Breast epithelium (tissue), 4 donors: ENCODE measurements at places on chromosomes 4 and X.

GRCh38 chr4:123553733-123554637, 157.4 kb downstream of the SPRY1 start:
- DNase-seq = no peak

- DNase-seq = no peak
These were observed 93.2 kb downstream of the ARSF start for GRCh38 chrX:3134316-3134945.

DNA sequence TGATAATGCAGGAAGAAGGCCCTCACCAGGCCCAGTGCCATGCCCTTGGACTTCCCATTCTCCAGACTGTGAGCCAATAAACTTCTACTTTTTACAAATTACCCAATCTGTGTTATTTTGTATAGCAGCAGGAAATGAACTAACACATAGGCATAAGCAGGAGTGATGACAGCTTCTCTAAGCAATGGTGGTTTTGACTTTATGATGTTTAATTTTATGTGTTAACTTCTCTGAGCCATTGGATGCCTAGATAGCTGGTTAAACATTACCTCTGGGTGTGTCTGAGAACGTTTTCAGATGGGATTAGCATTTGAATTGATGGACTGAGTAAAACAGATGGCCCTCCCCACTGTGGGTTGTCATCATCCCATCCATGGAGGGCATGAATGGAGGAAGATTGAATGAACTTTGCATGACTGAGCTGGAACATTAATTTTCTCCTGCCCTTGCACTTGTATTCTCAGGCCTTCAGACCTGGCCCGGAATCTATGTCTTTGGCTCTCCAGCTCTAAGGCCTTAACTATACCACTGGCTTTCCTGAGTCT, 13.9 kb upstream of the PDLIM3 start:
- DNase-seq = no peak

DNA sequence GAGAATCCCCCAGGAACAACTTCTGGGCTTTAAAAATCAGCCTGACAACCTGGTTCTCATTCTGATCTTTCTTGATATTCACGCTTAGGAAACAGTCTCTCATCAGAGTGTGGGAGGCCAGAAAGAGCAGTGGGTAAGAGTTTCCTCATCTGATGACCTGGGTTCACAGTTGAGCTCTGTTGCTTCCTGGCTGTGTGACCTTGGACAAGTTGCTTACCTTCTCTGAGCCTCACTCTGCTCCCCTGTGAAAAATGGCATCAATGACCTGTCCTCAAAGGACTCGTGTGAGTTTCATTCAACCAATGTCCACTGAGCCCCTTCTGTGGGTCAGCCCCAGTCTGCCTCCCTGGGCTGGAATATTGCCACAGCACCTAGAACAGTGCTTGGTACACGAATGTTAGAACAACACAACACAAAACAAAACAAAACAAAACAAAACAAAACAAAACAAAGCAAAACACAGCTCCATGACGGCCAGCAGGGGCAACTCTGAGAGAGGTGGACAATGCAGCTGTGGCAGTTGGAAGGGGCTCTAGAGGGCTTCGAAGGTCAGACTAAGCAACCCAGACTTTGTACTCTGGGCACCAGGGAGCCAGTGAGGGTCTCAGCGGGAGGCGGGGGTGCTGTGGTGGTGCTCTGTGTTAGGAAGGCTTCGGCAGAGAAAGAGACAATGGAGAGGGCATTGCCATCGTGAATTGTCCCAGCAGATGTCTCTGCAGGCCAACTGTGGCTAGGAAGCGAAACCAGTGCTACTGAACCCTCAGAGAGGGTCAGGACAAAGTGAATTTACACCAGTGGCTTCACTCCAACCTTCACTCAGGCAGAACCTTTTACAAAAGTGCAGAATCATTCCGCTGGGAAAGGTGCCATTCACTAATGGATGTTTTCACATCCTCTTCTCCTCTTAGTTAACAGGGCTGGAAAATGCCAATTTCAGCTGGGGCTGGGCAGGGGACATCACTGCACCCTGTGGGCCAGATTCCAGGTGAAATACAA, 14.3 kb upstream of the C4orf50 start:
- DNase-seq = no peak

DNA sequence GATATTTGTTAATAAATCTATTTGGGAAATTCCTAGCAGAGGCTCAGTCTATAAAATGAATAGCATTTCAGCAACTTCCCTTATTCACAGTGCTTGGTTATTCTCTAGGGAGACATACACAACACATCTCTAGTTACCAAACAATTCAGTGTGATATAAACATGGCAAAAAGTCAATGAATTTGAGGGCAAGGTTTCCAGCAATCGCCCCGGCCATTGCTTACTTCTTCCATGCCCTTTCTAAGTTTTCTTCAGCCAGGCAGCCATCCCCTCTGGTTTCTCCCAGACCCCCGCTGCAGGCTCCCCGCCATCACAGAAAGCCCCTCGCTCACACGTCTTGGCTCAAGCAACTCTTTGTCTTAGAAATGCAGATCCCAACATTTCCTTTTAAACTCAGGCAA, 4.4 kb downstream of the TLR7 start:
- no peak for DNase-seq

- DNase-seq = no peak
These were observed 4.4 kb downstream of the GPC3 start for GRCh38 chrX:133980832-133981588.

DNA sequence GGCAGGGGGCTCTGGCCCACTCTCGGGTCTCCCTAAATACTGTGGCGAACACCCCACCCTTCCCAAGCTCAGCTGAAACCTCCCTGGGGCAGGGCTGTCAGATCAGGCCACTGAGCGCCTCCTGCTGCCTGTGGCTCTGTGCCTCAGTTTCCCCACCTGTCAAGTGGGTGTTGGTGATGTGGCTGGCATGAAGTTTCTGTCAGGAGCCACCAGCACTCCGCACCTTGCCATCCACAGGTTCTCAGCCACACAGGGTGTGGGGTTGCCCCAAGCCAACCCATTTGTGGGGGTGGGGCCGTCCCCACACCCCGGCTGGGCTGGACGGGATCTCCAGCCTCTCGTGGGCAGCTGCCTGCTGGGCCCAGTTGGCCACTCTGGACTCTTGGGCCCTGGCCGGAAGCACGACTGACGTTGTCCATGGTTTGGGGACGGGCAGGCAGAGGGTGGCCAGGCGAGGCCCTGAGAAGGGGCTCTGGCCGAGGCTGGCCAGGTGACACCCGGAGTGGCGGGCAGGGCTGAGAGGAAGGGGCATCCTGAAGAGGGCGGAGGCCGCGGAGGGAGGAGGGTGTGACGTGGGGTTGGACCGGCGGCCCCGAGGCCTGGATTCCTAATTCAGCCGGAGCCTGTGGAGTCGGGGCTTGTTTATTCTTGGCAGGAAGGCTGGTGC, 5.5 kb upstream of the FGFR3 start:
- no peak for DNase-seq

DNA sequence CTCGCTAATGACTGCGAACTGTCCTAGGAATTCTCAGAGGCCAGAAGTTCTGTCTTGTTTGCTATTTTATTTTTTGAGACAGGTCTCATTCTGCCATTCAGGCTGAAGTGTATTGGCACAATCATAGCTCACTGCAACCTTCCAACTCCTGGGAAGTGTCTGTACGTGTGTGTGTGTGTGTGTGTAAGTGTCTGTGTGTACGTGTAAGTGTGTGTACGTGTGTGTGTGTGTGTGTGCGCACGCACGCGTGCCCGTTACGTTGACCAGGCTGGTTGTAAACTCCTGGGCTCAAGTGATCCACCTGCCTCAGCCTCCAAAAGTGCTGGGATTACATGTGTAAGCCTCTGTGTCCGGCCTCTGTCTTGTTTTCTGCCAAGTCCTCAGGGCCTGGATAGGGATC, 10.4 kb upstream of the CDK16 start:
- no peak for DNase-seq

- no peak for DNase-seq
These were observed 57.8 kb upstream of the HELT start for GRCh38 chr4:184960505-184960971.

DNA sequence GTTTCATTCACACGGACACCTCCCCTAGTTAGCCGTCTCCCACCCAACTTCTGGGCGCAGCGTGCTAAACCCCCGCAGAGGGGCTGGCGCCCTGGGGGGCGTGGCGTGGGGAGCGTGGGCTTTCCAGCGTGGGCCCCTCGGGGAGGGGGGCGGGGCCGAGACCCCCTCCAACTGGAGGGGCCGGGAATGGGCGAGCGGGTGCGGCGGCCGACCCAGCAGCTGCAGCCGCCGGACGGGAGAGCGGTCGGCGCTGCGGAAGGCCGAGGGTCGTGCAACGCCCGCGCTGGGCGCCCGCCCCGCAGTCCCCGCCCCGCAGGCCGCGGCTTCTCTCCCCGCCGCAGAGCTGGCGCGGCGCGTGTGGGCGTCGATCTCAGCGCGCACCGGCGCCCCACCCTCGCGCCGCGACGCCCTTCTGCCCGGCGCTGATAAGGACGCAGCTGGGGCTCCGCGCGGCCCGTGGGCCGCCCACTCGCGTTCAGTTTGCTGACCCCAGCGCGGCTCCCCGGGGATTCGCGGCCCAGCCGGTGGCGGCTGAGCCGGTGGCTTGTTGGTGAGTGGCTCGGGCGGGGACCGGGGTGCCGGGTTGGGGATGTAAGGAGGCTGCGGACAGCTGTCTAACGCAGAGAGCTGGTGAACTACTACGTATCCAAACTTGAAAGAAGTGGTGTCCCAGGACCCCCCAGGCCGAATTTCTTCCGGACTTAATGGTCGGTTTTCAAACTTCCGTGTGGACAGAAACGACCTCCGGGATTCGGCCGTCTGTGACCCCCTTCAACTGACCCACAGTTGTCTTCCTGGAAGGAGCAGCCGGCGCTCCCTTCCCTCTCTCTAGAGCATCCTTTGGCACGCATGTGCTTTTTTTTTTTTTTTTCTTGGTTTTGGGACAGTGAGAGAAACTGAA, 1.5 kb downstream of the FHDC1 start:
- DNase-seq = peak; percentile 28

GRCh38 chr4:154911097-154911496, 130.0 kb downstream of the RBM46 start:
- no peak for DNase-seq

DNA sequence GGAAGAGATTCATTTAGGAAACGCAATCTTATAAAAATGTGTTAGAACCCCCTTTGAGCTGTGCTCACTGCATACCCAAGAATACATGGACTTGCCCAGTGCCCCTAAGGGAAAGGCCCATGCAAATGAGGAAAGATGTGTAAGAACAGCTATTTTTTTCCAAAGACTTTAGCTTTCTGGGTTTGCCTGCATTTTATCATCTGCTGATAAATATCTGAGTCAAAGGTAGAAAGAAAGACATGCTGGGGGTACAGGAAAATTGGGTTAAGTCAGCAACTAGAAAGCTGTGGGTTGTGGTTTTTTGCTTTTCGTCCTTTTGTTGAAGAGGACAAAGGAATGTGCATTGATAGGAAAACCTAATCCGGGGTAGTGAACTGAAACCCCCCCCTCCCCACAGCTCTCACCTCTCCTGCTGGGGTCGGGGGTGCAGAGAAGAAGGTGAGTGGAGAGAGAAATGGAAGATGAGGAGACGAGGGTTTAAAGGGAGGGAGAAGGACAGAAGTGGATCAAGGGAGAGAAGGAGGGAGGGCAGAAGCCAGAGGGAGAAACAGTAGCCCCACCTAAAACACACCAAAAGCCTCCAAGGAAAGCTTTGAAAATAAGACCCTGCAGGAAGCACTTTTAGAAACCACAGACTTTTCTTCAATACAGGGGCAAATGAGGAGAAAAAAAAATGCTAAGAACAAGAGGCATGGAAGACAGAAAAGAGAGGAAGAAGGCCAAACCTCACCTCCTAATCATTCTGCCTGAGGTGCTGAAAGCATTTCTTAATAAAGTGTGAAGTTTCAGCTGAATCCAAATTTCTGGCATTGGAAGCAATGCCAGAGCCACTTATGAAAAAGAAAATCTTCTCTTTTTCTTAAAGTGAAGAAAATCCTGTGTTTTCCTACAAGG, 49.3 kb downstream of the KDR start:
- DNase-seq = no peak

DNA sequence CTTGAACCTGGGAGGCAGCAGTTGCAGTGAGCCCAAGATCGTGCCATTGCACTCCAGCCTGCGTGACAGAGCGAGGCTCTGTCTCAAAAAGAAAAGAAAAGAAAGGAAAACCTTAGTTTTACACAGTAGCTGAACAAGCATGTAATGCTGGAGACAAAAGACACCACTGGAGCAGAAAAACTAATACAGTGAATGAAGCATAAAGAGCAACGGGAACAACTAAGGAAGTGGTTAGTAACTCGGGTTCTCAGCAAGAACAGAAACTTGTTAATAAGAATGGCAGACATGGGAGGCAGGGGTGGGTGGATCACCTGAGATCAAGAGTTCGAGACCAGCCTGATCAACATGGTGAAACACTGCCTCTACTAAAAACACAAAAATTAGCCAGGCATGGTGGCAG, 263.7 kb downstream of the FSTL5 start:
- no peak for DNase-seq

DNA sequence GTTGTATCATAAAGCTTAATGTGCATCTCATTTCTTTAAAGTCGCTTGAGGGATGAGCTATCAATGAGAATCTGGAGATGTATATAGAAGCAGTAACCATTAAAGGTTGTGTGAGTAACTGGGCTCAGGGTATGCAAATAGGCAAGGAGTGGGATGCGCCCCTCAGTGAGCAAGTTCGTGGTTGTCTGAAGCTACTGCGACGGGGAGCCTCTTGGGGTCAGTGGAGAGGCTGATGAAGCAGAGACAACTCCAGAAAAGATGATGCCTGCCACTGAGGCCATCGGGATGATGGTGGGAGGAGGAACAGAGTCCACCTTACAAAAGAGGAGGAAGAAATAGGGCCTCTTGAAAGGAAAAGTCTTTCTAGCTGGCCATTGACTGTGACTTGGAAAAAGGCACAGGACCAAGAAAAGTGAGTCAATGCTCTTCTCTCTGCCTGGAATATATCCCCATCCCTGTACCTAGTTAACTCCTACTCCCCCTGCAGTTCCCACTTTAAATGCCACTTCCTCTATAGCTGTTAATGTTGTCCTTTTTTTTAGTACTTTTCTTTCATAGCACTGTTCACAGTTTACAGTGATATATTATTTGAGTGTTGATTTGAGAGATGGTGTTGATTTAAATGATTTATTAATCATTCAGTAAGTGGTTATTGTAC, 51.4 kb upstream of the LSM6 start:
- DNase-seq = no peak

GRCh38 chrX:14776901-14777300, 96.0 kb downstream of the FANCB start:
- DNase-seq = no peak

DNA sequence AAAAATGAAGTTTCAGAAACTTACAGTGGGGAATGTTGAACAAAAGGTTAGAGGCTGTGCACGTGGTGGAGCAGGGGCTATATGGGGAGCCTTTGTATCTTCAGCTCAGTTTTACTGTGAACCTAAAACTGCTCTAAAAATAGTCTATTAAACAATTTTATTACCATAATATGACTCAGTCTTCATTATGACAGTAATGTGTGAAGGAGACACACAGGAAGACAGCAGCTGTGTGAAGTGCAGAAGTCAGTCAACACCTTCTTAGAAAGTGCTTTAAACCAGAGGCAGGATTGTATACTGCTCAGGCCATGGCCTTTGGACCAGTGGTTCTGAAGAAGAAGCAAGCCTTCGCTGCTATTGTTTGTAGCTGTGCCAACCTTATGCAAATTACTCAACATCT, 89.7 kb downstream of the ARHGAP10 start:
- no peak for DNase-seq

- no peak for DNase-seq
These were observed 73.7 kb upstream of the SPANXB1 start for GRCh38 chrX:140928739-140929138.
